ENCODE measurements at places on chromosomes 7 and 10.

- DNase-seq, result no peak
These were observed 254.2 kb upstream of the AOAH start for GRCh38 chr7:36978461-36978860.

GRCh38 chr10:84257343-84258020, 12.6 kb downstream of the RGR start:
- DNase-seq, result no peak

- no peak for DNase-seq
These were observed 282.3 kb upstream of the CHRM2 start for GRCh38 chr7:136585954-136586670.

DNA sequence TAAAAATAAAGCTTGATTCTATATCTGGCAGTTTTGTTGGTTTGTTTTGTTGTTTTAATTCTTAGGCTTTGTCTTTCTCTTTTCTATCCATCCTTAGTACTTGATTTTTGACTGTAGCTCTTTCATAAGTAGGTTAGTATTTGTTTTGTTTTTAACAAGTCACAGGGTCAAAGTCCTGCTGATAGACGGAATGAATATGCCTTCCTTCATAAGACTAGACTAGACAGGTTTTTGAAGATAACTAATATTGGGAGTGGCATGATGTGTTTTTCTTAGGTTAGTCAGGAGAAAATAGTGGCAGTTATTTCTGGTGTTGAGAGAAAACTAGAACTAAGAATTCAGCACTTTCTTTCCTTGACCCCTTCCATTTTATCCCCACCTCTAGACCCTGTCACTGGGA, 50.4 kb downstream of the CASD1 start:
- no peak for DNase-seq

DNA sequence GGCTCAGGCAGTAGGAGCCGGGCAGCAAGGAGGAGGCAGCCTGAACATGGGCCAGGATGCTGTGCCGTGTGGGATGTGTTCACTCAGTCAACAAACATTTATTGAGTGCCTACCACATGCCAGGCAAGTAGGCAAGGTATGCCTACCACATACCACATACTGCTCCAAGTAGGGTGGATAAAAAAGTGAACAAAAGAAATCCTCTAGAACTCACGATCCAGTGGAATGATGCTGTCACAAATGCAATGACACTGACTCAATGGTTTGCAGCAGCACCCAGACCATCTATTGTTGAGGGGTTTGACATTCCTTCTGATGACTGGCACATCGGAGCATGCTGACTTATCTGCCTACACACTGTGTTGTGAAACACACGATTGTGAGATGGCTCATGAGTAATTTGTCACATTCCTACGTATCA, 413.5 kb downstream of the NRG3 start:
- peak; percentile 71 for DNase-seq

GRCh38 chr7:12107841-12108254, 103.2 kb upstream of the TMEM106B start:
- no peak for DNase-seq

DNA sequence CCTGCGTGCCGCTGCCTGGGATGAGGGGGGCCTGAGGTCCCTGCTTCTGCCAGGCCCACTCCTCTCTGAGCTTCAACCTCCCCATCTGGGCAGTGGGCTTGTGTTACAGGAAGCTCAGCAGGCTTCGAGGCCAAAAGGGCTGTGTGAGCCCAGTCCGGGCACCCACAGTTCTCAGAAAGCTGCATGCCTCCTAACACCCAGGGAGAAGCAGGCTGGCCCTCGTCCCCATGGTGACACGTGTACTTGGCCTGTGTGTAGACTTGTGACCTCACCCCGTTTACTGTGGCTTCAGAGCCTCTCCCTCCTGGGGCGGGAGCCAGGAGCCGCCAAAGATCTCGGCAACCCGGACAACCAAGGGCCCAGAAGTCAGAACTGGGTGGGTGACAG, 2.2 kb upstream of the GRIFIN start:
- no peak for DNase-seq

DNA sequence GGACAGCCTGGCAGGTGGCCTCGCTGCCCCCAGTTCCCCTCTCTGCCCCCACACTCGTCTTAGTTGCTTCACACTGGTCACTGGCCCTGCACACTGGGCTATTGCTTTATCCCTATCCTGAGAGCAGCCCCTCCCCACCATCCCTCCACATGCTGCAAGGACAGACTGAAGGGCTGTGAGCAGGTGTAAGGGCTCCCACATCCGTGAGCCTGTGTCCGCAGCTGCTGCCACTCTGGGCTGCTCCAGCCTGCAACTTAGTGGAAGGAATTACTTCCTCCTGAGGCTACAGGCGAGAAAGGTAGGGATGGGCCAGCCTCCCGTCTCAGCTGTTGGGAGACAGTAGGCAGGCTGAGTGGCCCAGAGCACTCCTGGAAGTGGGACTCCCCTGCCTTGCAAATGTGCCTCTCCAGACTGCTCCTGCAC, 3.8 kb downstream of the RARRES2 start:
- no peak for DNase-seq

GRCh38 chr10:43073721-43074120, 3.1 kb upstream of the RET start:
- DNase-seq, result no peak

- peak; percentile 74 for DNase-seq
These were observed 80.7 kb upstream of the SEC61G start for GRCh38 chr7:54839575-54840213.

DNA sequence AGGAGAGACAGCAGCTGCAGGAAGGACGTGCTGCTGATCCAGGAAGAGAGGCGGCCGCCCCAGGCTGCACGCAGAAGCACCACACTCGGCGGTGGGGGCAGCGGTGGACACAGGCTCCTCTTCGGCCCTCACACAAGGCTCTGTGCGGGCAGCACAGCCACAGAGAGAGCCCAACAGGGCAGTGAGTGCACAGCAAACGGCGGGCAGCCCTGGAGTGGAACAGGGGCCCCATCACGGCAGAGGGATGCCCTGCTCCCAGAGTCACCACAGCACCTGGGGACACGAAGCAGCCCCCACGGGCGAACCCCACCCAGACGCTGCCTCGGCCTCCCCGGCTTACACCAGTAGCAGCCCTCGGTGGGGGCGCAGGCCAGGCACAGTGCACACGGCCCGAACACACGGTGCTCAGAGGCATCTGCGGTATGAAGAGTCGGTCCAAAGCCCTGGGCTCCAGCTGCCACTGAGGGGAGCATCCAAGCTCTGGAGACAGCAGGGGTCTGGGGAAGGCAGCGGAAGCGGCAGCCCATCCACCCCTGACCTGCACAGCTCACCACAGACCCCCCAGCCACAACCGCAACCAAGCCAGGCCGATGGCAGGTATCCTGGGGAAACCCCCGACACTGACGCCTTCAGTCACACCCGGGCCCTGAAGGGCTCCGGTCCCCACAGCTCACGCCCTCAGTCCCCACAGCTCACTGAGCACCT, 16.8 kb downstream of the NUDT1 start:
- no peak for DNase-seq
